Endothelial cell (in vitro differentiated cells): ENCODE measurements at places on chromosomes 3 and 15.

- no peak for DNase-seq
These were observed 21.4 kb downstream of the SIAH2 start for GRCh38 chr3:150741497-150742140.

DNA sequence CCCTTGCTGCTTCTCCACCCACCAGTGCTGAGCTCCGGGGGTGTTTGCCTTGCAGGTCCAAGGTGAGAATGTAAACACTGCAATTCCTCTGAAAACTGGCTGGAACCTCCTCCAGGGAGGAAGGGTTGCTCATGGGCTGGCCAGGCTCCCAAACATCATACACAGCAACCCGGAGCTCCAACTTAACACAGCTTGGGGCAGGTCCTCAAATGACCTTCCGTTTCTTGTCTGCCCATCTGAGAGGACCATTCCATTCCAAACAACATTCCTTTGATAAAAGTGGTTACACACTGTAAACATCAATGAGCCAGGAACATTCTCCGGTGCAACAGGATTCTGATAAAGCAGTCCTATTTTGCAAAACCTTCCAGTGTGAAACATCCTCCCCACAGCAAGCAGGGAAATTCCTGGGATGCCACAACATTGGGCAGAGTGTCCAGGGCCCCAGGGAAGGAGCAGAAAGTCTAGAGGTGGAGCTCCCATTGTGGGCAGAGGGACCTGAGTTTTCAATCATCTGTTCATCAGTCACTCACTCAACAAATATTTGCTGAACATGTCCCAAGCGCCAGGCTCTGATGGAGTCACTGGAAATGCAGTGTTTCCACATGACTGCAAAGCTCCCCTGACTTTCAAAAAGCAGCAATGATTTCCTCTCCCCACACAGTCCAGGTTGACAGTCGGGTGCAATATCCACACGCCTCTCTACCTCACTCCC lies 7.3 kb upstream of the HEG1 start:
- no peak for DNase-seq

- DNase-seq = no peak
These were observed 99.5 kb upstream of the KCNMB2 start for GRCh38 chr3:178436773-178437172.

GRCh38 chr3:119297169-119297568 lies 3.0 kb downstream of the ARHGAP31 start:
- DNase-seq = no peak

- DNase-seq = no peak
These were observed 41.4 kb downstream of the CTDSPL2 start for GRCh38 chr15:44468709-44469385.

GRCh38 chr3:56616478-56617006 lies 59.6 kb downstream of the CCDC66 start:
- DNase-seq = no peak

- DNase-seq = no peak
These were observed 28.9 kb downstream of the FAM43A start for GRCh38 chr3:194714564-194714963.

- DNase-seq = no peak
These were observed 141.6 kb downstream of the THRB start for GRCh38 chr3:24352893-24353553.

DNA sequence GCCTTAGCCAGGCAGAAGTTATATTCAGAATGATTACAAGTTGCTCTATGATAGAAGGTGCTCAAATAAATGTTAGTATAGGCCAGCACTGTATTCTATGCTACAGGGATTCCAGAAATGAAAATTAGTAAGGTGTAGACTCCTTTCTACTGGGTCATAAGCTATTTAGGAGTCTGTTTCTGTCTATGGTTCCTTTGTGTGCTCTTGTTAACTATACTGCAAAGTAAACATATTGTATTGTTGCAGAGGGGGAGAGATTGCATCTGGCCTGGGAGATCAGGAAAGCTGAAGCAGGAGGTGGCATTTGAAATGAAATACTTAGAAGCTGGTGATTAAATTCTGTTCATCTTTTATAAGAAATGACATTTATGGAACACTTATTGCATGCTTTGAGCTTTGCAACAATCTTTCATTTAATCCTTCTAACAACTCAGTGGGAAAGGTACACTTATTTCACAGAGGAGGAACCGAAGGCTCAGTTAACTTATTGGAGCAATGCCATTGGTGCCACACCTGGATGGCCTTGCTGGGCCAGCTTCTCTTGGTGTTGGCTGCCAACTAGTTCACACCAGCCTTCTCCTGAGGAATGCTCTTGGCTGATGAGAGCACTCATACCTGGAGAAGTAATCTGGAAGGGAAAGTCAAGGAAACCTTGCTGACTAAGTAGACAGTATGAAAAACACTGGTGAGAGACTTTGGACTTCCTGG lies 39.1 kb downstream of the ABHD5 start:
- DNase-seq = no peak

GRCh38 chr3:9254764-9255163 lies 5.3 kb upstream of the SRGAP3 start:
- no peak for DNase-seq

- DNase-seq = no peak
These were observed 31.2 kb upstream of the TMOD3 start for GRCh38 chr15:51798281-51798680.
